ENCODE measurements at places on chromosomes 6 and 20. TPM values are rescaled to one million over a fixed set of nuclear protein-coding genes. Genes with fewer than 3 reads are reported as not detected.

- DNase-seq = no peak
Observed at GRCh38 chr6:165486183-165487137, 176.6 kb downstream of the PDE10A start.

GRCh38 chr20:64279826-64280459 is 24.4 kb downstream of the PCMTD2 start:
- DNase-seq = no peak

GRCh38 chr20:60123096-60123495 is 164.9 kb downstream of the CDH26 start:
- DNase-seq = no peak

DNA sequence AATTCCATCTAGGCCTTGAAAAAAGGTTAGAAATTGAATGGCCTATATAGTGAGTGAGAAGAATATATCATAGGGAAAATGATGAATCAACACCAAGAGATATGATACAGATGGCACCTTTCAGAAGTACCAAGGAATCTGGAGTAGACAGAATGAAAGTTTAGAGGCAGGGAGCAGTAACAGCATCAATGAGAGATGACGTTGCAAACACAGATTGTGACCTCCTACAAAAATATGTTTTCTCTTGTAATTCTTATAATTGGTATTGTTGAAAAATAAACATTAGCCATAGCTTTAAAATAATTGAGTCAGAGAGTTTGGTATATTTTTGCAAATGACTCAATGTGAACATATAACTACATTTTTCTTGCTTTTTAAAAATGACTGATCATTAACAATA is 1223.1 kb upstream of the GJE1 start:
- DNase-seq = no peak

Gene HSPA1A
- 108 TPM for polyA plus RNA-seq

- DNase-seq = no peak
Observed at GRCh38 chr6:23953976-23954375, 172.0 kb upstream of the NRSN1 start.

GRCh38 chr6:43226192-43226851 is 3.0 kb downstream of the DNPH1 start:
- DNase-seq = no peak

DNA sequence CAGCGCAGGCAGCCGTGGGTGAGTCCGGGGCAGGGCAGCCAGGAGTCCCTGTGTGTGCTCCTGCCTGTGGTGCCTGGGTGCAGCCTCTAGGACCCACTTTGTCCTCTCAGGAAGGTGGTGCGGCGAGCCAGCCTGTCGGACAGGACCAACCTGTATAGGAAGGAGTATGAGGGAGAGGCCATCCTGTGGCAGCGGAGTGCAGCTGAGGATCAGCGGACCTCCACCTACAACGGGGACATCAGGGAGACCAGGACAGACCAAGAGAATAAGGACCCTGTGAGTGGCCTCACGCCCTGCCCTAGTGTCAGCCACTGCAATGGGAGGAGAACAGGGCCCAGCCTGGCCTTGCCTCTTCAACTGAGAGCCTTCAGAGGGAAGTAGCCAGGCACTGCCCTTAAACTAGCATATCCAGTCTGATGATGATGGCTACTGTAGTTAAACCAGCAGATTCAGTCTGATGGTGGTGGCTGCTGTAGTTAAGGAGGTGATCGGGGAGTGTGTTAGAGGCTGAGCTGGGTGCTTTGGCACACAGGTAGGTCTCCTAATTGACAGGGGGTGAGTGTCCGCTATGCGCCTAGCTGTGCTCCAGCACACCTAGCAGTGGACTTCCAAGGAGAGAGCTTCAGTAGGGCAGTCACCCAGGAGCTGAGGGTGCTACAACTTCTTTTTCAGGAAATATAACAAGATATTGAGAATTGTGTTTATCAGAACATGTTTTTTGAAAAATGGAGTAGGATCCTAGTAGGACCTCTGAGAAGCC is 18.1 kb upstream of the FAM83D start:
- DNase-seq = no peak

GRCh38 chr20:62969179-62969760 is 16.8 kb downstream of the SLC17A9 start:
- no peak for DNase-seq

DNA sequence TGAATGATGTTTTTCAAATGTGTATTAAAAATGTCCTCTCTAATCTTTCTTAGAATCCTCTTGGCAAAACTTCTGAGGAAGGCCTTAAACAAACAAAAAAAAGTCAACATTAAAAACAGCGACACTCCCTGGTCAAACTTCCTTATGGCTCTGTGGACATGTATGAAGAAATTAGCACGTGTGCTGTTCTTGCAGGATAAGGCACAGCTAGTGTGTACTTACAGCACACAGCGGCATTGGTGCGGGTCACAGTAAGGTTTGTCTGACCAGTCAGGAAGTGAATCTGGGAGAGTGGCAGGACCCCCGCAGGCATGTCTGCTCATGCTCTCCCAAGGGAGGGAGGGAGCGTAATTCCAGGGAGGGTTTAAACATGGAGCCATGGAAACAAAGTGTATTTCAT is 38.8 kb downstream of the SLC22A1 start:
- DNase-seq = no peak

Gene RBPJL
- polyA plus RNA-seq = not detected

Gene FOXC1
- polyA plus RNA-seq = 1.7 TPM

GRCh38 chr6:89566008-89566800 is 72.3 kb downstream of the LYRM2 start:
- no peak for DNase-seq

Gene ARFGEF2
- 2.5 TPM for polyA plus RNA-seq

GRCh38 chr20:51910321-51911050 is 108.2 kb upstream of the SALL4 start:
- DNase-seq = peak; percentile 46

- no peak for DNase-seq
Observed at GRCh38 chr20:38804682-38805501, 605 bp upstream of the PPP1R16B start.

- peak; percentile 91 for DNase-seq
Observed at GRCh38 chr6:27096834-27097511, 150.5 kb upstream of the PRSS16 start.

DNA sequence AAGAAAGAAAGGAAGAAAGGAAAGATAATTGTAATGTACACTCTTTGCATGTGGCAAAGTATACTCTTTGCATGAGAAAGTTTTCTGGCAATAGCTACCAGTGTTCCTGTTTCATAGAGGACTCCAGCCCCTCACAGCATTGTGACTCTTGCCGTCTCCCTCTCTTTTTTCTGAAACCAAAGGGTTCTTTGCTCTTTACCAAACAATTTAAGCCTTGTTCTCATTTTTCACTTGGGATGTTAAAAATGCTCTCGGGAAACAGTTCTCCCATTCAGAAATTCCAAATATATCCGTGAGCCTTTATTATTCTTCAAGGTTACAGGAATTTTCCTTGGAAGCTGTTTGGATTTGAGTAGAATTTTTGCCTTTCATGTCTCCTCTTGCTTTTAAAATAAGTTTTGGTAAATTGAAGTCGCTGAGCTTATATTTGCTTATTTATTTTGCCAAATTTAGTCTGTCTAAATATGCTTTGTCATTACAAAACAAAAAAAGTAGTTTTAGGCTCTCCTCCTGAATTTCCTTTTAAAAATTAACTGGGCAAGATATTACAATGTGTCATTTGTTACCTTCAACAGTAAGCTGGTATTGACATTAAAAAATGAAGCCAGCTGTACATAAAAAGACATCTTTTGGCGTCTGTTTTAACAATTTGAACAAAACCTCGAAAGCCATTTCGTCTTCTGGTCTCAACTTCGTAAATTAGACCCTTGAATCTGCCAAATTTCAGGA is 103.8 kb upstream of the ARMC2 start:
- no peak for DNase-seq

Gene EFCAB8
- not detected for polyA plus RNA-seq

- no peak for DNase-seq
Observed at GRCh38 chr20:61767761-61768494, 297.8 kb downstream of the TAF4 start.

DNA sequence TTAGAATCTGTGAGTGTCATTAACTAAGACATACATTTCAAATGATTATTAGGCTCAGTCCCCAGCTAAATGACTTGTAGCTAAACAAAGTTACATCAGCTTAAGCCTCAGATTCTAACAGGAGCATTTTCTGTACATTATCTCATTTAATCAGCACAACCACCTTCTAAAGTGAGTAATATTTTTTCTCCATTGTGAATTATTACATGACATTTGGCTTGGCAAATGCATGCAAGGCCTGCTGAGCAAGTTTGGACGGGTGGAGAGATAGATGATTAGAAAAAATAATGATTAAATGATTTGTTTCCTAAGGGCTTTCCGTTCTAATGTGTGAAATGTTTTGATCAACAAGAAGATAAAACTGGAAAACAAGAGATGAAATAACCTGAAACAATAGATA is 20.7 kb downstream of the DCBLD1 start:
- no peak for DNase-seq

Gene KIF25
- not detected for polyA plus RNA-seq

DNA sequence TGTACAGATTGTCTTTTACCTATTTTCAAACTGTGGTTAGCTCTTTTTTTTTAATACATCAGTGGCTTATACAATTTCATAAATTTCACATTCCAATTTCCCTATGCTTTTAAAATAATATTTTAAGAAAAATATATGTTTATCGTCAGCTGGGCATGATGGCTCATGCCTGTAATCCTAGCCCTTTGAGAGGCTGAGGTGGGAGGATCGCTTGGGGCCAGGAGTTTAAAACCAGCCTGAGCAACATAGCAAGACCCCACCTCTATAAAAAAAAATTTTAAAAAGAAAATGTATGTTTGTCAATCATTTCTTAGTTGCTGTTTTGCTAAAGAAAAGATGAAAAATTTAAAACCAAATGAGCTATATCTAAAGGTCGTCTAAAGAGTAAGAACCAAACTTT is 3.4 kb downstream of the GJA1 start:
- no peak for DNase-seq

GRCh38 chr6:28543651-28544610 is 18.2 kb downstream of the GPX5 start:
- no peak for DNase-seq

DNA sequence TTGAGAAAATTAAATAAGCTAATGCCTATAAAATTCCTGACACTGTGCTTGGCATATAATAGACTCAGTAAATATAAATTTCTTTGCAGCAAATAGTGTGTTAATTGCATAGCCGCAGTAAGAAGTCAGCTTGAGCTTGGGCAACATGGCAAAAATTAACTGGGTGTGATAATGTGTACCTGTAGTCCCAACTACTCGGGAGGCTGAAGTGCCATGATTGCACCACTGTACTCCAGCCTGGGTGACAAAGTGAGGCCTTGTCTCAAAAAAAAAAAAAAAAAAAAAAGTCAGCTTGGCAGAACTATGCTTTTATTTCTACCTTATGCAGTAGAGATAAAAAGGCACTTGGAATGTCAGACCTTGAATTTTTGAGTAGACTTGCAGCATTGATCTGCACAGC is 121.8 kb downstream of the AKAP7 start:
- no peak for DNase-seq

- peak; percentile 85 for DNase-seq
Observed at GRCh38 chr6:151082079-151082478, 157.7 kb upstream of the AKAP12 start.

GRCh38 chr6:25193460-25194171 is 85.6 kb upstream of the CARMIL1 start:
- DNase-seq = peak; percentile 86

DNA sequence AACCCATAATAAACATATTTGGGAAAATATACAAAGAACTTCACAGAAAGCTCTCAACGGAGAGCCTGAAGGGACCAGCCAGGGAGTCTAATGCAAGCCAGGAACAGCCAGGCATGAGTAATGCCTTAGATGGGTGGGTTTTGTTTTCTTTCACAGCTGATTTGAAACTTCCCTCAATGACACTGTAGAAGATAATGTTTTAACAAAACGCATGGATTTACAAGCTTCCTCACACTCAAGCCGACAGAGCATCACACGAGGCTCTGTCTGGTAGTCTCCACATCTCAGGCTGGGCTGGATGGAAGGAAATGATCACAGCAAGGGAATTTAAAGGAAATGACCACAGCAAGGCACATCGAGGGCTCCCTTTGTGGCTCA is 113.9 kb downstream of the GMPR start:
- DNase-seq = no peak

Gene SHLD1
- 2.6 TPM for polyA plus RNA-seq

GRCh38 chr20:45091366-45091765 is 9.6 kb downstream of the KCNS1 start:
- no peak for DNase-seq

Gene TUBB1
- polyA plus RNA-seq = not detected

Gene MEP1A
- 0.04 TPM for polyA plus RNA-seq

DNA sequence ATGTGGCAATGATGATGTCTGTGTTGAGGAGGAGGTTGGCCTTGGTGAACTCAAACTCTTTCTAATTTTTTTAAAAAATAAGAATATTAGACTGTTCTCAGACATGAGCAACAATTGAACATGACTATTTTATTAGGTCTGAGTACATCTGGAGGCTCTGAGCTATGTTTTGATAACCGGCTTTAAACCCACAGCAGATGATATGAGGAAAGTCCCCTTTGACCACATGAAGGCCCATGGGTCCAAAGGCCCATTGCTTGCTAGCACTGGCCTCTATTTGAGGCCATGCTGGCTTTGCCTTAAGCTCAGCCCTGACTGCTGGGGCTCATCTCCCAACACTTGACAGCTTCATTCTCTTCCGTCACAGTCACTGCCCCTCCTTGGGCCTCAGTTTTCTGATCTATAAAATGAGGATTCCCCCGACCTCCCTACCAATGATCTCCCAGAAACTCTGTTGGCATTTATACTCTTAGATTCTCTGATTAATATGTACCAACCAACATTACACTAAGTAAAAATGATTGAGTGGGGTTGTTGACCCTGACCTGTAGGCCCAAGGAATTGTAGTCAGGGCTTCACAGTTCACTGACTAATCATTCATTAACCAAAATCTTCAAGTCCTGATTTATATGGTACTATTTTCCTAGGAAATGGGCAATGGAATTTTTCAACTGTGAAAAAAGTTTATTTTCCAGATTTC is 23.9 kb upstream of the TINAG start:
- DNase-seq = no peak

DNA sequence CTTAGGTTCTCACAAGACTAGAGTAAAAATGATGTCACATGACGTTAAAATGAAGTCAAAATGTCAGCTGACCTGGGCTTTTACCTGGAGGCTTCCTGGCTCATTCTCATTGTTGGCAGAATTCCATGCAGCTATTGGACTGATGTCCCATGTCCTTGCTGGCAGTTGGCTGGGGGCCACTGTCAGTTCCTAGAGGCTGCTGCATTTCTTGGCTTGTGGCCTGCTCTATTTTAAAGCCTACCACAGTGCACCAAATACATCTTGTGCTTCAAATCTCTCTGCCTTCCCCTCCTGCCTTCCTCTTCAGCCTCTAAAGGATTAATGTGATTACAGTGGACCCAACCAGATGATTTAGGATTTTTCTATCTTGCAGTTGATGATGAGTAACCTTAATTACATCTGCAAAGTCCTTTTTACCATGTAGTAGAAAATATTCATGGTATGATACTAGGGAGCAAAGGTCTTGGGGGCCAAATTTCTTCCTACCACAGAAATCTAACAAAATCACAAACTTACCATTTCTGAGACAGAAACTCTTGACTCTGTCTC is 81.9 kb downstream of the FIG4 start:
- no peak for DNase-seq

All from foreskin keratinocyte (primary cell).